OCI-M1 (cell line): ENCODE measurements at places on chromosomes 7 and 10.

DNA sequence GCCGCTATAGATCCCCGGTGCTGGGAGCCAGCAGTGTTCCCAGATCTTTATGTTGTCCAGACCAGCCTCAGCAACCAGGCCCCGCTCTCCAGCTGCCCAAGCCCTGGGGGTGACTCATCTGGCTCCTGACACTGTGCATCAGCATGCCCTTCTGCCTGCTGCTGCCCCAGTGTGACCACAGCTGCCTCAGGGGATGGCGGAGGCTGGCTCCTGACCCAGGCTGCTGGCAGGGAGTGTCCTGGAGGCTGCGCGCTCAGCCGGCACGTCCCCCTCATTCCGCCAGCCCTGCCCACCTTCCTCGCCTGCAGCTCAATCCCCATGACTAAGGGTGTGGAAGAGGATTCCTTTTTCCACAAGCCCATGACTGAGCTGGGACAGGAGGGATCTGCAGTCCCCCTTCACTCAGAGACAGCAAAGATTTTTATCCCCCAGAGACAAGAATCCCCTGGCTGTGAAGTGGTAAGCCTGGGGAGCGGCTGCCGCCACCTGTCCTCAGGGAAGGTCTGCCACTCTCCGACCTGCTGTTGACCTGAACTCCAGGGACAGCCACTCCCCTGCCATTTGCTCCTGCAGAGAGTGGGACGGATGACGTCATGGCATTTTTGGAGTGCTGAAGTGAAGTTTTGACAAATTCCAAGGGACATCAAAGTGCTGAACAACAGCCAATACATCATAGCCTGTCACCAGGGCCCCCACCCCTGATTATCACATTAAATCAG, 182.8 kb upstream of the BMPER start:
- no peak for DNase-seq

- DNase-seq: no peak
These were observed 70.7 kb upstream of the STEAP4 start for GRCh38 chr7:88377434-88377833.

DNA sequence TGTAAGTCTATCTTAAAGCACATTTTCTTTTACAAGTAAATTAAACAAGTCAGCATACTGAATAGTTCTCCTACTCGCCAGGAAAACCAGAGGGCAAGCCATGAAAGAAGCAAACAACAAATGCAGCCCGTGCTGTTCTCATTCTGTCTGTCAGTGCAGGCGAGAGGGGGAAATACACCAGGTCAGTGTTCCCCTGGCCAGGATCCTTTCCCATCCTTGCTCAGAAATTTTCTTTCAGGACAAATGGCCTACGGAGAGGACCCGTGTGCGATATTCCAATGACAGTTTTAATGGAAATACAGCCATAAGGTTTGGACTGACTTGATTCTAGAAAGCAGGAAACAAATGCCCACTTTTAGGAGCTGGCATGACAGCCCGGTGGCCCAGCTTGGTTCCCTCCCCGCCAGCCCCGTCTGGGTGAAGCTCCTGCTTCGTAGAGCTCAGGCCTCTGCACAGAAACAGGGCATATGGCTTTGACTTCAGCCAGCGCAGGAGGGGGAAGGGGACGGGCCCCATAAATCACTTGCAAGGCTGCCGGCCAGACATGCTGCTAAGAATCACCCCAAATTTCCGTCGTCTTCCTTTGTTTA, 67.8 kb downstream of the FRMD4A start:
- DNase-seq: no peak

- peak; percentile 88 for DNase-seq
These were observed 14.2 kb upstream of the PDCD4 start for GRCh38 chr10:110857265-110858171.
